ENCODE measurements at places on chromosomes 1 and 21.

- peak; percentile 78 for DNase-seq
These were observed 2.6 kb downstream of the PRDM2 start for GRCh38 chr1:13702425-13703127.

DNA sequence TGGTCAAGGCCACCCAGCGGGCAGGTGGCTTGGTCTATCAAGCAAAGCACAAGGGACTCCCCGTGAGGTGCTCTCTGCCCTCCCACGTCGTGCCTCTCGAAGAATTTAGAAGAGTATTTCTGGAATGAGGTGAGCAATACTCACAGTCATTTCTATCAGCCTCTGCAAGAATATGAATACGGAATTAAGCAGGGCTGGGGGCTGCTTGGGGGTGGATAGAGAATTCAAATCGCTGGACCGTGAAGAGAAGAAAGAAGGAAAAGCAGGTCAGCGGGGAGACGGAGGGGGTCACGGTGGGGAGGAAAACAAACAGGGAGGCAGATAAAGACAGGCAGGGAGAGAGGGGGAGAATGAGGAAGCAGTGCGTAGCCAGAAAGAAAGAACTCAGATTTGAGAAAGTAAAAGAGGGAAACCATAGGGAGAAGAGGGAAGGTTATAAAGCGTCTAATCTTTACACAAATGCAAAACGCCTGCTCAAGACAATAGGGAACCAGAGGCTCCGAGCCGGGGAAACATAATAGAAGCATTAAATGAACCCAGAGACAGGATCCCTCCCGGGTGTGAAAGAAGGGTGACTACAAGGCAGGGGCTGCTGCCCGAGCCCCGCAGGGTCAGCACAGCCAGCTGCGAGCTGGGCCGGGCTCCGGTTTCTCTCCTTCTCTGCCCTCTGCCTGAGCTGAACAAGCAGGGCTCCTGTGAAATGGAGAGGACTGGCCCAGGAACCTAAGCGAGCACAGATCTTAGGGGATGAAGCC lies 2.1 kb upstream of the EDN2 start:
- DNase-seq = peak; percentile 78

GRCh38 chr1:32285658-32286057 lies 6.2 kb upstream of the HDAC1 start:
- no peak for DNase-seq

GRCh38 chr21:35573472-35574374 lies 486.6 kb downstream of the SETD4 start:
- no peak for DNase-seq

- no peak for DNase-seq
These were observed 241.0 kb downstream of the PTPRC start for GRCh38 chr1:198879711-198880306.

DNA sequence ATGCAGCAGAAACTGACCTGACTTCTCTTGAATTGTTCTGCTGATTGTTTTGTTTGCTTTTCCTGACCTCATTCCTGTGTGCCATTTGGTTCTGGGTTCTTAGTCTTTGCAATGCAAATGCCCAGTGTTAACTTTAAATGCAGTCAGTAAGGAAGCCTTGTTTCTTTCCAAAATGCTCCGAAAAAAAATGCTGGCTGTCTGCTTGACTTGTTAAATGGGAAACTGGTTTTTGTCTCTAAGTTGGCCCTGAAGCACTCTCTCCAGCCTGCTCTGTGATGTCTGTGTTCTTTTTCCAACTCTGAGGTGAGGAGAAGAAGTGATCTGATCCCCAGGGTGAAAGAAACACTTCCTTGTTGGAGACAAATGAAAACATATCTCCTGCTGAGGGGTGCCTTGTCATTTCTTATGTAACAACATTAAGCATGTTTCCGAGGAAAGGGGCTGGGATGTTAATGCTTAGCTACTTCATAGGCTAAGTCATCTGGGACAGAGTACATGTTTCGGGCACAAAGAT lies 256.3 kb upstream of the ADGRL4 start:
- DNase-seq = no peak

DNA sequence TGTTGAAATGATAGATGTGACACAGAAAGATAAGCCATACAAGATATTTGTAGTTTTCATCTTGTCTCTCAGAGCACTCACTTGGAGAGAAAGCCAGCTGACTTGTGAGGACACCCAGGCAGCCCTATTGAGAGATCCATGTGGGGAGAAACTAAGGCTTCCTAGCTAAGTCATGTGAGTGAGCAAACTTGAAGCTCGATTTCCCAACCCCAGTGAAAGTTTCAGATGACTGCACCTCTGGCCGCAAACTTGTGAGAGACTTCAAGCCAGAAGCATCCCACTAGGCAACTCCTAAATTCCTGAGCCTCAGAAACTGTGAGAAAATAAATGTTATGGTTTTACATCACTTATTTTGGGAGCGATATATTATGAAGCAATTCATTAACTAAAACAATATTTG lies 832.3 kb downstream of the LTN1 start:
- no peak for DNase-seq

DNA sequence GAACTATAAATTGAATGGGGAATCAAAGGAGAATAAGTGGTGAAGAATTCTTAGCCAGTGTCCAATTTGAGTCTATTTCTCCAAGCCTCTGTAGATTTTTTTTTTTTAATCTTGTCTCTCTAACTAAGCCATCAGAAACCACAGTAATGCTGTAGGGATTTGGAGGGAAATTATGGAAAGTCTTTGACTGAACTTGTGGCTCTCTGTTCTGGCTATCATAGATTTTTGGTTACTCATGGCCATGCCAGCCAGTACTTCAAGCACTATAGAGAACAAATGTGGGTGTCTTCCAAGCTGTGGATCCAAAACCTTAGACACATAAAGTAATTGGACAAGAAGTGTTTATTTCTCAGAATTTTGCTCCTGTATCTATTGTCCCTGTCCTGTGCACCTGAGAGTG lies 147.9 kb downstream of the LRRC40 start:
- DNase-seq = no peak

DNA sequence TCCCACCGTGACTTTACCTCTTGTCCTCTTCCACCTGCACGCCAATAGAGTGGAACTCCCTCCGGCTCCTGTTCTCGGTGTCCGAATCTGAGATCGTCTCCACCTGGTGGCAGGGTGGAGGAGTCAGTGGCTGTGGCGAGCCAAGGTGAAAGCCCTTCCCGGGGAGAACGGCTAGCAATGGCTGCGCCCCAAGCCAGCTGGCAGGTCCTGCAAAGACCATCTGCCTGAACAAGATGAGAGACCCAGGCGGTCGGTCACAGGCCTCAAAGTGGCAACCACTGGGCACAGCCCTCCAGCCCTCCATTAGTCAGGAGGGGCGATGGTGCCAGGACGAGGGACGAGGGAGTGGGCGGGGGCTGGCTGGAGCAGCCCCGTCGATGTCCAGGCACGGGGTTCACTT lies 25.4 kb upstream of the SMIM12 start:
- no peak for DNase-seq

- DNase-seq = no peak
These were observed 36.2 kb upstream of the CSF1 start for GRCh38 chr1:109874445-109874844.

DNA sequence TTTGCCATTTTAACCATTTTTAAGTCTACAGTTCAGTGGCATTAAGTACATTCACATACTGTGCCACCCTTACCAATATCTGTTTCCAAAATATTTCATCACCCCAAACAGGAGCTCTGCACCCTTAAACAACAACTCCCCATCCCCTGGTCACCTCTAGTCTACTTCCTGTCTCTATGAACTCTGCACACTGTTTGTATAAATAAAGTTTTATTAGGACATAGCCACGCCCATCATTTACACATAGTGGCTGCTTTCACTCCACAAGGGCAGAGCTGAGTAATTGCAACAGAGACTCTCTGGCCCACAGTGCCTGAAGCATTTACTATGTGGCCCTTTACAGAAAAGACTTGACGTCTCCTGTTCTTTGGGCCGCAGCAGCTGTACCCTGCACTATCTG lies 30.1 kb downstream of the KCNAB2 start:
- DNase-seq = no peak

DNA sequence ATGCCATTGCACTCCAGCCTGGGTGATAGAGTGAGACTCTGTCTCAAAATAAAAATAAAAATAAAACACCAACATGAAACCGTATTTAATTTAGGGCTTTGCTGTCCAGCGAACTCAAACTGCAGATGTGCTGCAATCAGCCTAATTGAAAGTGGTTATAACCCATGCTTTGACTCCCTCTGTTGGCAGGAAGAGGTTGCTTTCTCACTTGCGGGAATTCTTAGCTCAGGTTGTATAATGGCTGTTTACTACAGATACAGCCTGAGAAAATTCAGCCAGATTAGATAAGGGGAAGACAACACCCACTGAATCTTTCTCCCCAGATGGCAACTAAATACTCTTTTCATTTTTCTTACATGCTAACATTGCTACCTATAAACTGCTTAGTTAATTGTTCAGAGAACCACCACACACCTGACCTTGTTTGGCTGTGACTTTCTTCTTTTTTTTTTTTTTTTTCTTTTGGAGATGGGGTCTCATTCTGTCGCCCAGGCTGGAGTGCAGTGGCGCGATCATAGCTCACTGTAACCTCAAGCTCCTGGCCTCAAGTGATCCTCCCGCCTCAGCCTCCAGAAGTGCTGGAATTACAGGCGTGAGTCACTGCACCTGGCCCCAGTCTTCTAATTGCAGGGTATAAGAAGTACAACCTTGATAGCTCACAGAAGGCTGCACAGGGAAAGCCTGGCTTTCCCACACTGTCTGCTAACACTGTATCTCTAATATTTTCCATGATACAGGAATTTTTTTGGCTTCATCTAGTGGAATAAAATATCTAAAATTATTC lies 34.6 kb downstream of the DNTTIP2 start:
- DNase-seq = peak; percentile 59

GRCh38 chr1:9384751-9385245 lies 92.1 kb downstream of the SPSB1 start:
- DNase-seq = no peak

GRCh38 chr1:154867841-154868605 lies 2.1 kb downstream of the KCNN3 start:
- DNase-seq = peak; percentile 20

DNA sequence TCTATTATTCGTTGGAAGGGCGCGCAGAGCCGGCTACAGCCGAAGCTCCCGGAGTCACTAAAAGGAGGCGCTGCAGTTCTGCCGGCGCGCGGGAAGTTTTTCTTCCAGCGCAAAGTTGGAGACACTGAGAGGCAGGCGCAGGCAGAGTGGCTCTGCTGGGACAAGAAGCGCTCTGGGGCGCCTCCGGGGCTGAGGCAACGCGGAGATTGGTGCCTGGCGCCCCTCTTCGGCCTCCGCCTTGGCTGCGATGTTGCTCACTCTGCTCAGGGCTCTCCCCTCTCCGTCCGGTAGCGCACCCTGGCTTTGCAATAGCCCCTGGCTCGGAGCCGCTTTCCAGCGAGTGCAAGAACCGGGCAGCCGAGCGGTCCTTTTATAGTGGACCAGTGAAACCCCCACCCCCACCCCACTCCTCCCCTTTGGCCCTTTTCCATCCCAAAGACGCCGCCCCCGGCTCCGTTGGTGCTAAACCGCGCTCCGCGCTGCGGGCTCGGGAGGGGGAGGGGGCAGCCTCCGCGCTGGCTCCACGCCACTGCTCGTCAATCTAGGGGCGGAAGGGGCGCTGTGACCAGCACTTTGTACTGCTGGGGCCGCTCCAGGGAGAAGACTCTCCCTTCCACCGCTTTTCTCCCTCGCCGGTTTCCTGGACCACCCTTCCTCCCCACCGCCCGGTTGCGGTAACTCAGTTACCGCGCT lies at the start of gene ADAMTS1:
ADAMTS1 (minus strand) TSS at position 344 of the 693 bp plus-strand sequence. CDS start 455 bp downstream, outside the sequence.
- DNase-seq = peak; percentile 43

DNA sequence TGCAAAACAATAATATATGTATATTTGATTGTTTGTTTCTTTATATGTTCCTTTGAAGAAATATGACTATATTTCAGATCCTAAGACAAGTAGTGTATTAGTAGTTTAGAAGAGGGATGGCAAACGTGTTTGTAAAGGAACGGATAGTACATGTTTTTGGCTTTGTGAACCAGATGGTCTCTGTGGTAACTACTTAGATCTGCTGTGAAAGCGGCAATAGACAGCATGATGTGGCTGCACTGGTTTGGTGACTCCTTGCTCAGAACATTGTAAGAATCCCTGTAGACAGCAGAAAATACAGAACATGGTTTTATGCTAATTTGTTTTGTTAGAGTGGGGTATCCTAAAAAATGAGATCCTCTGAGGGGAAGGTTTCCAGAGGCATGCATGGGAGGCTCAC lies 3.1 kb downstream of the ACADM start:
- DNase-seq = no peak

GRCh38 chr1:213122514-213122929 lies 71.5 kb downstream of the RPS6KC1 start:
- DNase-seq = no peak

DNA sequence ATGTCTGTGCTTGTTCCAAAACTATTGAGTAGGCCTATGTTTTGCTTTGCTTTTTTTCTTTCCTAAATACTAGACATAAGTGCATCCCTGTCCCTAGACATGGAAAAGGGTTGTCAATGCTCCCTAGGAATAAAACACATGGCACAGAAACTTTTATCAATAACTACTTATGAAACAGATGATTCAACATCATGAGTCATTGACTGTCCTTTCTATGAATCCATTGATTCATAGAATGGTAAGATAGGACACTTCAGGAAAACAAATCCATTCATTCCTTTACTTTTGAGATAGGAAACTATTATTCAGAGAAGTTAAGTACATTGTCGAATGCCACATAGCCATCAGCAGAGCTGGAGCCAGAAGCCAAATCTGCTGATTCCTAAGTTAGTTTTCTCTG lies 147.5 kb downstream of the TSEN15 start:
- no peak for DNase-seq

DNA sequence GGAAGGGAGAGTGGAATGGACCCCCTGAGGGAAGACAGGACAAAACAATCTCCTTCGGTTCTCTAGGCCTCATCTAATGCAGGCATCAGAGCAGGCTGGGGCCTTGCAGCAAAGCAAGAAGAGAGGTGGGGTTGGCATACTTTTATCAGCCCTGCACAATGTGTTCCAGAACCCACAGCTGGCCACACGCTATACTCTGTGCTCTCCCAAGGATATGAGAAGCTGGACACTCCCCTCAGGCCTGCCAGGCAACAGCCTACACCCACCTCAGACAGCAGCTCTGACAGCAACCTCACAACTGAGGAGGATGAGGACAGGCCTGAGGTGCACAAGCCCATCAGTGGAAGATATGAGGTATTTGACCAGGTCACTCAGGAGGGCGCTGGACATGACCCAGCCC lies 27.3 kb downstream of the LY9 start:
- DNase-seq = no peak

- DNase-seq = no peak
These were observed 7.6 kb downstream of the RSBN1 start for GRCh38 chr1:113804421-113805255.

- no peak for DNase-seq
These were observed 4.6 kb downstream of the GPSM2 start for GRCh38 chr1:108881369-108881768.

DNA sequence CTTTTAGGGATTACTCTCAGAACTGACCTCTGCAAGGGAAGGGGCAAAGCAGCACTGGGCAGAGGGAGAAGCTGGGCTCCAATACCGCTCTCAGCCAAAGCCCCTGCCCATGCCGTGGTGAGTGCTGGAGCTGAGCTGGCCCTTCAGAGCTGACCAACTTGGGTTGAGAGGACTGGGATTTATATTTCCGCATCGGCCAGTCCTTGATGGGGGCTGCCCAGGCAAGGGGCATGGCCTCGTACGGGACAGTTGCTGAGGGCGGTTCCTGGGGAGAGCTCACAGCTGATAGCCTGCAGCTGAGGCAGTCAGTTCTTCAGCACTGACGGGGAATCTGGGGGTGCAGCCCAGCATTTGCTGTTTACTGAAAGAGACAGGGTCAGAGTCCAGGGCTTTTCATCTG lies 8.0 kb downstream of the HUNK start:
- DNase-seq = no peak
